ENCODE measurements at places on chromosomes 3 and 15.
A peak's percentile ranks its signal among the peaks of the same experiment; 100 is the strongest.

GRCh38 chr3:9409981-9410854, 12.8 kb downstream of the SETD5 start:
- DNase-seq: no peak

DNA sequence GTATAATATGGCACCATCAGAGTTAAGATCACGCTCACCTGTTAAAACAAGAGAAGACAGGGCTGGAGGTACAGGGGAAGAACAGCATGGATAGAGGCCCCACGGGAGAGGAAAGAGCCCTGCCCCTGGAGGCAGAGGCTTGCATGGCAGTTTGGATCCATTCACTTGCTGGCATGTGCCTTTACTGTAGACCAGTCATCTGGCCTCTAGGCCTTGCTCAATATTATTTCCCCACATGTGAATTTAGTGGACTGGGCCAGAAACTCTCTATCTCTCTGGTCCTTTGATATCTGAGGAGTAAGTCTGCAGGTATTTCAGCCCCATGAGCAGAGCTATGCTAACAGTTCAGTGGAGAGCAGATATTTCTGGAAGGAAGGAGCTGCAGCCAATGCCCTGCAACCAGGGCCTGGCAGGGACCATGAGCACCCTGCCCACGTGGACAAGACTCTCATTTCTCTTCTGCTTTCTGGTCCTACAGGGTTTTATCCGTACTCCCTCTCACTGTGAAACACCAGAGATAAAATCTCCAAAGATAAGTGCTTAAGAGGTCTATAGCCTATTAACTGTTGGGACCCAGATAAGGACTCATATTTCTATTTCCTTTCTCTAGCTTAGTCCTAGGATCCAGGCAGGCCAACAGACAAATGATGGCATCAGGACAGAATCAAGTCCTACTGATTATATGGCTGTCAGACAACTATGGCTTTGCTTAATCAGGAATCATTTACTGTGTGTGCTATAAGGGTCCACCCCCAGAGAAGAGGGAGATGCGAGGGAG, 65.0 kb downstream of the CLDN11 start:
- DNase-seq: no peak

DNA sequence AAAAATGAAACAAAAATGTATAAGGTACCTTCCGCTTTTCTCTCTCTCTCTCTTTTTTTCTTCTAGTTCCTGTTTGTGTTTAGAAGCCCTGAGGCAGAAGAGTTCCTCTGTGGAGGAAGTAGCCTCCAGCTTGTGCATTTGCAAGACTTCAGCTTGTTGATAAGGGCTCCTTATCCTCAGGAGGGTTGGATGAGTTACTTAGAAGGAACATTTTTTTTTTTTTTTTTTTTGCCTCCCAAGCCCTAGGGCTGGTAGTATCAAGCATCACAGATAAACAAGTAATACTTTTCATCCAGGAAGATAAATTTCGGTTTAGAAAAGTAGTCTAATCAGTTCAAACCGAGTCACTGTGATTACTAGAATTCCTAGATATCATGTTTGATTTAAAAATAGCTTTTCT, 91.0 kb upstream of the CBLB start:
- DNase-seq: no peak

- peak; percentile 39 for DNase-seq
Measured at GRCh38 chr3:51391566-51392354, 675 bp downstream of the RBM15B start.

DNA sequence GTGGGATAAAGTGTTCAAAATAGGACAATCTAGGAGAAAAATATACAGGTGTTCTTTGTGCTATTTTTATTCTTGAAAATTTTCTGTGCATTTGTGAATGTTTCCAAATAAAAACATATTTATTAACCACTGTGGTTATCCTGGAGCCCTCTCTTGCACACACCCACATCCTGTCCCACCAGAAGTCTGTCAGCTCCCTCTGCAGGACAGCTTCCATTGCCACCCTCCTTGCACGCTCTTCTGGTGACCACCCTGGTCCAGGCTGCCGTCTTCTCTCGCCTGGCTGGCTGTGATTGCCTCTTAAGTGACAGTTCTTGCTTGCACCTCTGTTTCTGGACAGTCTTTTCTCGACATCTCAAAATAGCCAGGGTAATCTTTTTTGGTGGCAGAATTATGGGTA, 394.0 kb downstream of the LRTM1 start:
- DNase-seq: no peak

DNA sequence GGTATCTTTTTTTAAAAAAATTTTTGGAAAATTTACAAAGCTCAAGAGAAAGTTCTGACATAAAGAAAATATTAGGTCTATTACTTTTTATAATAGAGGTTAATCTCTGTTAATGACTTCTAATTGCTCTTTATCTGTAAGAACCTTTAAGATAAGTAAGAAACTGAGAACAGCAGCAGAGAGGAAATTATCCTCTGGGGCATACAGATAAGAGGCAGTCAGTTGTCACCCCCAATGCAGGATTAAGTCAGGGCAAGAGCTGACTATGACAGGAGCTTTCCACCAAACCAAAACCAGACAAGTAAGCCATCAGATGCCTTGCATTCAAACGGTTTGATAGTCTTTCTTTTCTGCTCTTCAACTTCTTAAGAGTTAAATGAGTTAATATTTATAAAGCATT, 149.0 kb downstream of the GSK3B start:
- no peak for DNase-seq

GRCh38 chr3:157201648-157202278, 41.8 kb upstream of the CCNL1 start:
- DNase-seq: peak; percentile 50

GRCh38 chr15:66172324-66172980, 81.1 kb downstream of the MEGF11 start:
- no peak for DNase-seq

GRCh38 chr15:89430530-89431341, 65.6 kb downstream of the RHCG start:
- DNase-seq: peak; percentile 50

DNA sequence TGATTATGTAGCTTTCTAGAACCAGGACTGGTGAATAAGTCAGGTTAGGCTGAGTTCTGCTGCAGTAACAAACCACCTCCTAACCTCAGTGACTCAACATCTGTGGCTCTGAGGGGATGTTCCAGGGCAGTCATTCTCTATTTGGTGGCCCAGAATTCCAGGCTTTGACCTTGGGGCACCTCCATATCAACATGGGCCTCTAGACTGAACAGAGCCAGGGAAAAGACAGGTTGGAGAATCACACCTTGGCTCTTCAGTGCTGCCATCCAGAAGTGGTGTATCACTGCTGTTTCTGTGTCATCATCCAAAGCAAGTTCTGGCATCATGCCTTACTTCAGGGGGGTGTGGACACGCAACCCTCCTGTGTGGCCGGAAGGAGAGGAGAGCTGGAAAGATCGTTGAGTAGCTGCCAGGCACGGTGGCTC, 15.3 kb downstream of the ZBTB47 start:
- DNase-seq: no peak

DNA sequence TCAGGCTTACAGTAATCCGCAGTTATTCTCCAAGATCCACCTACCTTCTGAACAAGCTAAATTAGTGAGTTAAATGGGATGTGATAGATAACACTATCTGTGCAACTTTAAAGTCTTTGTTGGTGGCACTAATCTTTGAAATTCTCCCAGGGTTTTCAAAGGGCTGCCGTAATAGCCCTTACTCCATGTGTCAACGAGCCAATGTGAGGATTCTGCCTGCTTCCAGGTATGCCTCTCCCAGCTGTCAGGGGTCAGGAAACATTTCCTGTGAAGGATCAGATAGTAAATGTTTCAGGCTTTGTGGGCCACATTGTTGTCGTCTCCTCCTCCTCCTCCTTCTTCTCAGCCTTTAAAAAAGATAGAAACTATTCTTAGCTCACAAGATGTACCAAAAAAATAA, 20.2 kb upstream of the SCN5A start:
- no peak for DNase-seq

GRCh38 chr3:100183608-100184125, 69.4 kb upstream of the FILIP1L start:
- DNase-seq: no peak

DNA sequence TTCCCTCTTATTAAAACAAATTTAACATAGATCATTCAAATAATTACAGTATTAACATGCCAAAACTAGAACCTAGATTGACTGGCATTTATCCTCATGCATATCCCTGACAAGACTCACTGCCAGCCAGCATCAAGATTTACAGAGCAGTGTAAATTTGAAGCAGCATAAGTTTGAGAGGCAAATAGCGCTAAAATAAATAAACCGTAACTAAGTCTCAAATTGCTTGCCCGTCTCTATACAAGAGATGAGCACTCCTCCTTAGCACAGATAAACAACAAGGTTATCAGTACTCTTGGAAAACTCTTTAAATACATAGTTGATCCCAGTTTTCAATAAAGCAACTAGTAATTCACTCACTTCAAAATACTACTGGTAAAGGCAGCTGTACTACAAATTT, 29.6 kb downstream of the MSL2 start:
- DNase-seq: no peak

- DNase-seq: peak; percentile 77
Measured at GRCh38 chr15:73560501-73561117, 72.6 kb downstream of the NPTN start.

- no peak for DNase-seq
Measured at GRCh38 chr3:15750879-15751278, 46.9 kb downstream of the ANKRD28 start.

- no peak for DNase-seq
Measured at GRCh38 chr15:84886984-84887299, 2.5 kb downstream of the SLC28A1 start.

DNA sequence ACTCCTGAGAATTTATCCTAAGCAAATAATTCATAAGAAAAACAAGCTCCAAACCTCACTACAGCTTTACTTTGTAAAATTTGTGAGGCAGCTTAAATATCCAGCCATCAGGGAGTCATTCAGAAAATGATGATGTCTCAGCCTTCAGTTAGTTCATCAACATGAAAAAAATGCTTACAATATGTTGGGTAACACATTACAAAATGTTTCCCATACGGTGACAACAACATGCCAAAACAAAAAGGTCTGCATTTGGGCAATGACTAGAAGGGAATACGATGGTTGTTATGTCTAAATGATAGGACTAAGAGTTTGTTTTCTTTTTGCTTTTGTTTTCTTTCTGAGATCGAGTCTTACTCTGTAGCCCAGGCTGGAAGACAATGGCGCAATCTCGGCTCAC, 47.0 kb upstream of the CFAP161 start:
- no peak for DNase-seq

DNA sequence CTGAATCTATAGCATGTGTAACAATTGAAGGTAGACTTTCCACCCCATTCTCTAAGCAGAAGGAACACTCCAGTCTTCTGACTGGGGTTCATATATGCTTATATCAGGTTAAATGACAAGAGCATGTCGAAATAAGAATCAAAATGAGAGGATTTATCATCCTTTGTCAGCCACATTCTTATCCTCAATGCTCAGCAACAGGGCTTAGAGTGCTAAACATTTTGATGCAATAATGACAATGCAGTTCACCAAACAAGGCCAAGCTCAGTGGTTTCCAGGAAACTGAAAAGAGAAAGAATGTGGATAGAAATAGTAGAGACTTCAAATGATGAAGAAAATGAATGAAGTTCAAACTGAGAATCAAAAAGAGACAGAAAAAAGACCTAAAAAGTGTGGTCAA, 78.0 kb downstream of the FSIP1 start:
- peak; percentile 38 for DNase-seq

DNA sequence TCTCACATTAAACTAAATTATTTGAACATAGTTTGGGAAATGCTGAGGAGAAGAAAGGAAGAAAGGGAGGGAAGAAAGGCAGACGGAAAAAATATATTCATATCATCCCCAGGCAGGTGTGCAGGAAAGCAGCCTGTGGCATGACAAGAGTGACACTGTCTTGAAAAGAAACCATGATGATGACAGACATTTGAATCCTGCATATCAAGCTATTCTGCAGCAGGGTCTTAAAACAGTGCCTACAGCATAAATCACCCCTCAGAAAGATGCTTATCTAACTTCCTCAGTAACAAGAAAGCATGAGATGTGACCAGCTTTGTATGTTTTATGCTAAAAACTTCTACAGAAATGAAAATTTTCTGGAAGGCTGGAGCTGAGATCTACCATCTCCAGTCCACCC, 144.5 kb upstream of the GRM7 start:
- DNase-seq: no peak

- peak; percentile 15 for DNase-seq
Measured at GRCh38 chr3:148727231-148727630, 29.5 kb downstream of the AGTR1 start.

DNA sequence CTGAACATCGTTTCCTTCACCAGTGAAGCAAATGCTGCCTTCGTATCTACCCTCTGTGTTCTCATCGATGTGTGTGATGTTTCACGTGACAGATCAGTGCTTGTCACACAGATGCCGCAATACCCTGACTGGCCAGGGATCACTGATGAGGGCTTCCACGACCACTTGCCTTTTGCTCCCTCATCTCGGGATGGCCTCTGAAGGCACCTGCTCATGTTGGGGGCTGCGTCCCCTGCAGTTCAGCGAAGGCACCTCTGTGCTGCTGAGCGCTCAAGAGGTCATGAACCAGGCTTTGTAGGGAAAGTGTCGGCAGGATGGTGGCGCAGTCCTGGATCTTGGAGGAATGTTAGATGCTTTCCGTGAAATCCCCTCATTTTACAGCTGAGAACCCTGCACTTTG, 79.2 kb upstream of the KLF13 start:
- no peak for DNase-seq

GRCh38 chr15:86155551-86155950, 75.9 kb downstream of the AGBL1 start:
- DNase-seq: no peak

GRCh38 chr3:103803787-103804186, 1369.0 kb downstream of the ZPLD1 start:
- DNase-seq: no peak

DNA sequence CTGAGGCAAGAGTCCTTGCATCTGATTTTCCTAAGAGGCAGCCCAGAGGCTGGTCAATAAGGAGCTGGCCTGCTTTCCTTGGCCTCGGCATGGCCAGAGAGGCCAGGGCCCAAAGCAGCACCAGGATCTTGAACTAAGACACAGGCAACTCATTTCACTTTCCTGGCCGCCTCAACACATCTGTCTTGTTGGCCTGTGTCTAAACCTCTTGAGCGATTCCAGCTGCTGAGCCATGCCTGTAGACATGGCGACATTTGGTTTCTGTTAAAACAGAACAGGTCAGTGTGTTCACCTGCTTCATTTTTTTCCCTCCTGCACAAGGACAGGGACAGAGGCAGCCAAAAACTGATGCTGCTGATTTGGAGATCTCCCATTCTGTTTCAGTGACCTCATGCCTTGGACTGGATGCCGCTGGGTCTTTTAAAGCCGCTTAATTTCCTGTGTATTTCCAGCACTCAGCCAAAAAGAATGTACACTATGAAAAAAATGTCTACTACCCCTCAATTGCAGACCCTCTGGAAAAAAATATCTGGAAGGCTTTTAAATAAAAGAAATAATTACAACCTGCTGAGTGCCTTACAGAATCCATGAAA, 266.6 kb upstream of the ICE2 start:
- DNase-seq: peak; percentile 60

GRCh38 chr3:120908030-120908794, at the start of gene STXBP5L:
Gene STXBP5L, plus strand, starts transcription at chr3:120908205. Its CDS starts 1,374 bp downstream, at chr3:120909579.
- peak; percentile 78 for DNase-seq

GRCh38 chr15:28918141-28918983, 32.6 kb downstream of the APBA2 start:
- DNase-seq: no peak

All from astrocyte of the spinal cord (primary cell).